ENCODE measurements at places on chromosomes 6 and 20.

- no peak for DNase-seq
Observed at GRCh38 chr20:9971746-9972145, 63.0 kb upstream of the ANKEF1 start.

DNA sequence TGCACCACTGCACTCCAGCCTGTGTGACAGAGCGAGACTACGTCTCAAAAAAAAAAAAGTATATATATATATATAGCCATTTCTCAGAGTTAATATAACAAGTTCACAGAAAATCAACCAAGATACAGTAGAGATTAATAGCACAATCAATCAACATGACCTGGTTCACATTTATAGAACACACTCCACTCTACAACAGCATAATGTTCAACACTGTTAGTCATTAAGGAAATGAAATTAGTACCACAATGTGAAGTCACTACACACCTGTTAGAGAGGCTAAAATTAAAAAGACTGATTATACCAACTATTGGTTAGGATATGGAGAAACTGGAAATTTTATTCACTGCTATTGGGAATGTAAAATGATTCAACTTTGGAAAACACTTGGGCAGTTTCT lies 387.7 kb downstream of the QKI start:
- DNase-seq: no peak

- DNase-seq: no peak
Observed at GRCh38 chr6:3535033-3535775, 78.4 kb upstream of the SLC22A23 start.

DNA sequence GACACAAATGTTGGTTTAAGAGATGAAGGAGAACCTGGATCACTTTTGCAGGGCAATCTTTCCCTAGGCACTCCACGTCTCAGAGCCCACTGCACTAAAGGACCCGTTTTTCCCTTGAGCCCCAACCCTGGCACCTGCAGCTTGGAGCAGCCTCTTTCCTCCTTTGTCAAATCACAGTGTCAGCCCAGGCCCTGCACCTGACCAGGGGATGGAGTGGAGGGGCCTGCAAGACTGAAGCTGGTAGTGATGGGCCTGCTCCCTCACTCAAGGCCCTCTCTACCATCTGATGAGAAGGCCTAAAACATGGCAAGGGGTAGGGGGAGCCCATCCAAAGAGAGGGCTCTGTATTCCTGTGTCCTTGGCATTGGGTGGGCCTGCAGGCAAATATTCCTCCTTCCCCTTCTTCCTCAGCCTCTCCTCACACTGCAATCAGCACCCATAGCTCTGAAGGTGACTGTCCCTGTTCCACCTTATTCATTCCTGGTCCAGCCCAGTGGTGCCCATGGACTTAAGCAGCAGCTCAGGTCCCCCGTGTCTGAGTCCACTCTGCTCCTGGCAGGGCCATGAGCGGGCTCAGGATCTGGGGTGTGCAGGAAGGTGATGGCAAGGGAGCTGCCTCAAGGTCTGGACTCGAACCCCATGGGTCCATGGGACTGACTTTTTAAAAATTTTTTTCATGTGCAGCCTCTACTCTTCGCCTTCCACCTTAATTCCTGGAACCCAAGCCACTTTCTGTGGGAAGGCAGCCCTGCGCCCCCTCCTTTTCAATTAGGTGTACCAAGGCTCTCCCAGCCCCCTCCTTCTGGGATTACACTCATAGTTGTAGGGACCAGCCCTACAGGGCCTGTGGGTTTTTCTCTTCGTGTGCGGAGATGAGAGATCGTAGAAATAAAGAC lies 6.7 kb downstream of the RAET1G start:
- DNase-seq: no peak

GRCh38 chr20:46523108-46523507 lies 9.7 kb upstream of the ZNF334 start:
- no peak for DNase-seq

GRCh38 chr20:61287583-61288275 lies 35.7 kb downstream of the CDH4 start:
- no peak for DNase-seq

- no peak for DNase-seq
Observed at GRCh38 chr6:38738261-38738660, 23.1 kb downstream of the DNAH8 start.

DNA sequence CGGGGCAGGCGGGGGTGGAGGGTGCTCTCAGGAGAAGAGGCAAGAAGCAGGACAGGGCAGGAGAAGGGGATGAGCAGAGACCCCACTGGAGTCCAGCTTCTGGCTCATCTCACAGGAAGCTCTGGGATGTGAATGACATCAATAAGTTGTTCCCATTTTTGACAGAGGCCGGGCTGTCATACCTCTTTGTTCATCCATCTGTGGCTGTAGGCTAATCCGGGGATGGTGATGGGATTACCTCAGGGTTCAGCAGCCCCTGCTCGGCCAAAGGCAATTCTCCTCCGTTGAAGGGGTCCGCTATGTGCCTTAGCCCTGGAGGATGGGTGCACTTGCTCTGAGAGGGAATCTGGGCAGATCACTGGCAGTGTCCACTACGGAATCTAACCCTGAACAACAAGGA lies 3.3 kb upstream of the TMC2 start:
- no peak for DNase-seq

DNA sequence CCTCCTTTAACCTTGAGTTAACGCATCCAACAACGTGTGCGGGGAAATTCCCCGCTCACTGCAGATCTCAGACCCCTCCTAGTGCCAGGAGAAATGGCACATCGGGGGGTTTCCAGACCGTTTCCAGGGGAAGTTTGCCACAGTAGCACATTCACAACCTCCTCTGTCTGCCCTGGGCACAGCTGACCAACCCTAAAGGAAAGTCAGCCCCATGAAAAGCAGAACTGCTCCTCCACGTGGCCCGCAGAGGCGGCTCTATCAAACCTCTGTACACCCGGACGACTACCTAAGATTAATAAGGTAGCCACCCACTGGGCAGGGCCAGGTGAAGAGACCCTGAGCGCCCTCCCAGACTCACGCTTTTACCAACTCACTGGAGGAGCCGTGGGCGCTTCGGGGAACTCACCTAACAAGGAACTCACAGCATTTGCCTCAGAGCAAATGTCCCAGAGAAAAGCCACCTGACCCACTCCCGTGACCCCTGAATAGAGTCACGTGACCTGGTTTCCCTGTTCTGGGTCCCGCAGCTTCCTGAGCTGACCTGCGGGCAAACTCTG lies 93.1 kb downstream of the PRND start:
- no peak for DNase-seq

GRCh38 chr6:85672623-85673022 lies 29.9 kb upstream of the SYNCRIP start:
- DNase-seq: peak; percentile 8

DNA sequence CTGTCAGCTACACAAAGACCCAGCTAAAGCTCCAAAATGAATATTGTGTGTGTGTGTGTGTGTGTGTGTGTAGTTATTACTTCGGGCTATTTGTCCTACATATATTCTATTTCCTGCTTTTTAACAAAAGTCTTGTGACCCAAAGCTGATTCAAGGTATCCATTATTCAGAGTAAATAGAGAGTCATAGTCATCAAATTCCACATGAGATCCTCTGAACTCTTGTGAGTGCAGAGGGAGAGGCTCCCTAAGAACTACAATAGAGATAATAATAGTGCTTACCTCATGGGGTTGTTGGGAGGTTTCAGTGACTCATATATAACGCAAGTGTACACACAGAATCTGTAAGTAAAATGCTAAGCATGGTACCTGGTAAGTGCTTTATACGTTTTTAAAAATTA lies 95.6 kb upstream of the SHLD1 start:
- peak; percentile 95 for DNase-seq

DNA sequence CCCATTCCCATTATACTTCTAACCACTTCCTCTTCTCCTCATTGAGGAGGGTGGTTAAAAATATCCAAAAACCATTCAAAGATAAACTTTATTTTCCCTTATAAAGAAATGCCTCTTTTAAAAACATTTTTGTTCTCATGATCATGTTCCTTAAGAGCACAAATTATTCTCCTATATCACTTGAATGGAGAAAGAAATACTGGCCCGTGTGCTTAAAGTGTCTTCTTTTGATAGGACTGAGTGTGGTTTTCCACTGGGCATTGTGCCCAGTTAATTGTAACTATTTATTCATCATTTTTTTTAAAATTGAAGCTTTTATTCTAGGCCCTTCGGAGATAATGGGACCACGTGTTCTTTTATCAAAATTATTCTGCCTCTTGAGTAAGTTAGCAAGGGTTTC lies 871.5 kb downstream of the QKI start:
- no peak for DNase-seq

GRCh38 chr20:24131281-24131680 lies 142.7 kb upstream of the GGTLC1 start:
- no peak for DNase-seq

- DNase-seq: no peak
Observed at GRCh38 chr6:29826271-29826670, 1.4 kb upstream of the HLA-G start.

- DNase-seq: no peak
Observed at GRCh38 chr6:335572-335971, 43.3 kb downstream of the DUSP22 start.

DNA sequence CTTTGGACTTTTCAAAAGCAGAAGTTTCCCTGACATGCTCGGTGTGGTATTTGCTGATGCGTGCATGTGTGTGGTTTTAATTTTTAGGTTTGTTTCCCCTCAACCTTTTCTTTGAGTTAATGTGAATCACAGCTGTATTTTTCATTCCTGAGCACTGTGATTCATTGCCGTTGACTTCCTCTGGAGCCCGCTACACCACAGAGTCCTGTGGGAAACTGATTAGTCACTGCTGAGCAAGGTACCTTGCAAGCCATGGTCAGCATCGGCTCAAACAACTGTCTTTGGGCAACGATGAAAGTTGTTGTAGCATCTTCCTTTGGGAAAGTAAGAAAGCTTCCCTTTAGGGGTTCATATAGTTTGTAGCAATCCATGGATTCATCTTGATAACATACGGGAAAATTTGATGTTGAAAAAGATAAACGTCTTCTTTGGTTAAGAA lies 57.5 kb downstream of the RIN2 start:
- no peak for DNase-seq

DNA sequence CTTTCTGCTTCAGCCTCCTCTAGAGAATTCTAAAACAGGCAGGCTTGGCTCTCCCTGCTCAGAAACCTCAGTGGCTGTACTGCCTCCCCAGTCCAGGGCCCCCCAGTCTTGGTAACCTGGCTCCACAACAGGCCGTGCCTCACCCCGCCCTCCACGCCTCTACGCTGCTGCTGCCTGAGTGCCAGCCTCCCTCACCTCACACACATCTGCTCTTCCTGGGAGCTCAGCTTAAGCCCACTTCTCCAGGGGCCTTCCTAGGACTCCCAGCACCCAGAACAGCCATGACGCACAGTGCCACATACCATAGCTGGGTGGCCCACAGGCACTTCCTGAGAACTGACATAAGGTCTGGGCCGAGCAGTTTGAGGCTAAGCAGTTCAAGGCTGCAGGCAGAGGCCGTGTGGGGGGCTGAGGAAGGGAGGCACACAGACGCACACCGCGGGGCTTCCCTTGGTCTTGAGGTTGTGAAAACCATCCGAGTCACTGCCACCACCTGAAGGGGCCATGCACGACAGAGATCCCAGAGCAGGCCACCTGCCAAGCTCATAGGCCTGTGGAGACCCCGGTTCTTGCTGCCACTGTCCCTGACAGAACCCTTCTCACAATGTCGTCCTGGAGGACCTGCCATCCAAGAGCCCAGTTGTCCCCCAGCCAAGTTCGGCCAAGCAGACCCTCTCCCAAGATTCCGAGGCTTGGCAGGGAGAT lies 42.6 kb downstream of the DSTN start:
- DNase-seq: no peak

DNA sequence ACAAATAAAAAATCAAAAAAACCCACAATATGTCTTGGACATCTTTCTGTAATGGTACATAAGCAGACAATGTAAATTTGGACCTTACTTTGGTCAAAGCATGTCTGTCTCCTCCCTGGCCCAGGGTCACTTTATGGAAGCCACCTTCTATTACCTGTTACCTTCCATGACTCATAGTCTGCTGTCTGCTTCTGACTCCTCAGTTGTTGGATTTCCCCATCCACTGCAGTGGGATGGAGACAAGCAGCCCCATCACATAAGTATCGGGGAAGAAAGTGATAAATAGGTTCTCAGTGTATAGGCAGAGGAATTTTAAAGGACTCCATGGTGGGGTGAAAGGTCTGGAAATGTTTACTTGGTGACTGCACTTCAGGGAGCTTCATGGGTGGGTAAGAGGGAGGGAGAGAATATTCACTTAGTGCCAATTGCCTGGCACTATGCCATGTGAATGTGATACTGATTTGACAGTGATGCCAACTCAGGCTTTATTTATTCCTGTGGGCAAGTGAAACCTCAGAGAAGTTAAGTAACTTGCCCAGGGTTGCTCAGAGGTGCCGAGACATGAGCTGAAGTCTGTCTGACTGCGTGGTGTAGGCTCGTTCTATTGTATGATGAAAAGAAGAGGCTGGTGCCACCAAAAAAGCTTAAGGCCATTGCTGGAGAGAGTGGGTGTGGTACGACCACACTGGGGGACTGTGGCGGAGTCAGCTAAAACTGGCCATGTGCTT lies 175.6 kb upstream of the RNF24 start:
- DNase-seq: no peak

DNA sequence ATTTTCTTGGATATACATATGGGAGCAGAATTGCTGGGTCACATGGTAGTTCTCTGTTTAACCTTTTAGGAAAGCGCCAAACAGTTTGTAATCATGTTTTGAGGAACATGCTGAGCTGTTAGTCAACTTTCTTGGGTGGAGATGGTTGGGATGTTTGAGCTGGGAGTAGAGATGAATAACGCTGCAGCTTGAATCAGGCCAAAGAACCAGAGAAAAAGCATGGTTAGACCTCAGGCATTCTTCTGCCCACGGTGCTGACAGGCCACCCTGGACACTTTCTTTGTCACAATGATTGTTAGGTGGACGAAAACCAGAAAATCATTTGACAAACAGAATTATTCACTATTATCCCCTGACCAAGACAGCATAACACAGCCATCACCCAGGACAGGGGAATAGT lies 66.8 kb downstream of the PRDM1 start:
- no peak for DNase-seq

GRCh38 chr6:108684771-108685329 lies 124.1 kb downstream of the FOXO3 start:
- DNase-seq: peak; percentile 46

DNA sequence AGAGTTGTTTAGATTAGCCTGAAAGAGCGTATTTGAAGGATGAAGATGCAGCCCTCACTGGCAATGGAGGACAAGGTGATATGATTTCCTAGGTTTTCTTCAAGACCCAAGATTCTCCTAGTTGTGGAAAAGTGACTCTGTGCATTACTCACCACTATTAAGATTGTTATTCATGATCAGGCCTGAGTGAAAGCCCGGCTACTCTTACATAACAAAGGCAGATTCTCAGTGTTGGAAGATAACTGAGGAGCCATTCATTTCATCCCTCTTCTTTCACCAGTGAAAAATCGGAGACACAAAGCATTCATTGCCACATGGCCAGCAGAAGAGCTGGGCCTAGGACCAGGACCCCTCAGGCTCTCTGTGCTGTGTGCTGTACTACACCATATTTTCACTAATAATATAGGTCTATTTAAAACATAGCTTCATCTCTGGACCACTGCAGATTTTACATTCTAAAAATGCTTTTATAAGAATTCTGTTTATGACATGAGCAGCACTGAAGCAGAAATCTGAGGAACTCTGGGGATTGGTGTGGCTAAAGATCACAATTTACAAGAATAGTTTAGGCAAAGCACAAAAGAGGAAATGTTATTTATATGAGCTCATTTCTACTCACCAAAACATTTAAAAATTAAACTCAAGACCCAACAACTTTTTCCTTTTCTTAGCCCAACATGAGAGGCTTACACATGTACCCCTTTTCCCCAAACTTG lies 181.9 kb upstream of the CCN2 start:
- no peak for DNase-seq

Data from NCI-H69 (cell line).